ENCODE measurements at places on chromosomes 5 and 9.

- no peak for DNase-seq
Measured at GRCh38 chr9:85981369-85981768, 40.4 kb downstream of the NAA35 start.

GRCh38 chr5:77066823-77067442 lies 20.2 kb downstream of the ZBED3 start:
- no peak for DNase-seq

- no peak for DNase-seq
Measured at GRCh38 chr9:105144076-105144475, 100.4 kb upstream of the SLC44A1 start.

DNA sequence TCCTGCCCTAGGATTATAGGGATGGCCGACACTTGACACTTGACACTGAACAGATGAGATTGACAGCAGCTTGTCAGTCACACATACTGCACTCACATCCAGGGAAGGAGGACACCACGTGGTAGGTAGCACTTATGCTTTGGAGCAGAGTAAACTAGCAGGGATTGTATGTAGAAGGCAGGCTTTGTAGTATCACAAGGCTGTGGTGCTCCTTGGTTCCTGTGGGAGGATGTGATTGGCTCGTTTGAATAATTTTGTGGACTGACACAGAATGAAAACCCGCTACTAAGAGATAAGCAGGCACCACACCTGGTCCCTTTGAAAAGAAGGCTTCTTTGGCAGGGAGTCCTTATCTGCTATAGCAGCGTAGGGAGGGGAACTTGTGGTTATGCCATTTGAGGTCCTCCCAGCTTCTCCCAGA lies 63.6 kb upstream of the IL12B start:
- DNase-seq, result no peak

GRCh38 chr9:121866927-121867326 lies 215.5 kb downstream of the DAB2IP start:
- DNase-seq, result no peak

- DNase-seq, result no peak
Measured at GRCh38 chr5:45029553-45029952, 220.8 kb downstream of the MRPS30 start.

DNA sequence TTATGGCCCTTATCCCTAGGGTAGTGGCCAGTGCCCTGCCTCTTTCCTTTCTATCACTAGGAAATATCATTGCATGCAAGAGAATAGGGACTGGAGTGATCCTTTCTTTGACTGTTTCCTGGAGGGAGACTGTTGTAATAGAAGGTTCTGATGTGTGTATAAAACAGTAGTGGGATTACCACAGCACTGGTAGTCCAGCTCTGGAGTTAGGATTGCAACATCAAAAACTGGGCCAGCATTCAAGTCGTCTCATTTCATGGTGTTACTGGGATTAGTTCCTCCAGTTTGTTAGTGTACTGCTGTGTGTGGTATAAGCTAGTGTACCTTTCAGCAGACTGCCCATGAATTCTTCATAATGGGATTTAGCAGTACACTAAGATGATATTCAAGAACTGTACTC lies 45.8 kb downstream of the KIAA1958 start:
- DNase-seq, result no peak

DNA sequence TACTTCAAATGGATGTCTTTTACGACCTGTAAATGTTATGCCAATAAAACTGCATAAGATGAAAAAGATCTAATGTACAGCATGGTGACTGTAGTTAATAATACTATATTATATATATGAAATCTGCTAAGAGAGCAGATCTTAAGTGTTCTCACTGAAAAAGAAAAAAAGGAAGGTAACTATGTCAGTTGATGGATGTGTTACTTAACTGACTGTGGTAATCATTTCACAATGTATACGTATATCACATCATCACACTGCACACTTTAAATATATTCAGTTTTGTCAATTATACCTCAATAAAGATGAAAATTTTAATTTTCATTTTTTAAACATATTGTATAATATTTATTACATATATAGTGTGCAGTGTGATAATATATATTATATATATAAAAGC lies 31.9 kb downstream of the THBS4 start:
- DNase-seq, result no peak

- no peak for DNase-seq
Measured at GRCh38 chr9:33628865-33629410, 104.9 kb downstream of the ANKRD18B start.

- no peak for DNase-seq
Measured at GRCh38 chr5:62980884-62981283, 402.3 kb downstream of the LRRC70 start.

DNA sequence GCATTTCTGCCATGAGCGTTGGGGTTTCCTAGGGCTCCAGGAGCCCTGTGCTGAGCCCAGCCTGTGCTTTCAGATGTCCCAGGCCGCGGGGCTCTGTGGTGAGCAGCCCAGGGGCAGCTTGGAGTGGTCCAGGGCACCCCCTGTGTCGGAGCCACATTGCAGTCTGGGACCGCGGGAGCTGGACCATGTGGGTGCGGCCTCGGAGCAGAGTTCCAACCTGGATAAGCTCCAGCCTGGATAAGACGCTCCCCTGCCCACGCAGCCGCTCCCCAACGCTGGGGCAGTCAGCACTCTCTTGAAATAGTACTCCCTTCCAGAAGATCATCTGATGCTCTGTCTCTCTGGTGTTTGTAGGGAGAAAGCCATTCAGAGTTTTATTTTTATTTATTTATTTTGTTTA lies 111.1 kb downstream of the WNK2 start:
- DNase-seq, result no peak

- no peak for DNase-seq
Measured at GRCh38 chr5:10728679-10729078, 32.4 kb downstream of the DAP start.

- no peak for DNase-seq
Measured at GRCh38 chr5:149036168-149036567, 26.7 kb downstream of the SH3TC2 start.

DNA sequence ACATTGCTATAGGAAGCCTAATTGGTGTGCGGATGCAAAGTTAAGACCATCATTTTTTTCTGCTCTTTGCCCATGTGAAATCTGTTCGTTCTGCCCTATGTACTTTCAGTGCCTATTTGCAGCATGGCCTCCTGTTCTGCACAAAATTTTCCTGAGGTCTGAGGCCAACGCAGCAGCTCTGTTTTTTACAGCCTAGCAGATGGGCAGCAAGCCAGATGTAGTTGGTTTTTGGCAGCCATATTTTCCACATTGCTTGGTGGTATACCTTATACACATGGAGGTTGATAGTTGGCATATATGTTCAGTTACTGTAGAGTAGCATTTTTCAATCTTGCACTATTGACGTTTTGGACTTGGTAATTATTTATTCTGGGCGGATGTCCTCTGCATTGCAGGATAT lies 133.5 kb upstream of the MRPS30 start:
- no peak for DNase-seq

GRCh38 chr9:16846986-16847385 lies 23.5 kb downstream of the BNC2 start:
- no peak for DNase-seq

GRCh38 chr5:96048763-96049162 lies 87.1 kb upstream of the ELL2 start:
- peak; percentile 74 for DNase-seq

Measured in RKO (cell line).